ENCODE measurements at places on chromosomes 1 and 21. TPM values are rescaled to one million over a fixed set of nuclear protein-coding genes. Genes with fewer than 3 reads are reported as not detected.

VCAM1 gene
- polyA plus RNA-seq = not detected

ZNF362 gene
- 25.5 TPM for polyA plus RNA-seq

DNA sequence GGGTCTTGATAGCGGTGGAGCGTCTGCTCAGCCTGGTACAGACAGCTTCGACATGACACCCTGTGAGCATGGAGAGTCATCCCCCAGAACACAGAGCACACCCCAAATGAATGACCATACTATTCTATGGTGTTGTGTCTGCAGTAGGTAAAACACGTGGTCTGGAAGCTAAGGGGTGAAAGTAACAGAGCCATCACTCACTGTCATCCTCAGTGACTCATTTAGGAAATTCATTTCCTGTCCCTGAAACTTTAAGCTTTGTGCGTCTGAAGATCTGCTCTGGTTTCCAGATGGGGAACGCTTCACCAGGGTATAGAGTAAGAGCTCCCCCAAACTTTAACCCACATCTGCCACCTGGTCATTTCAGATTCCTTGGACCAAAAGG, 94.8 kb upstream of the DISP3 start:
- H3K36me3 ChIP-seq = no peaks in the 10 kb centered on the region
- H3K4me3 ChIP-seq = no peak overlapping the region
- H3K4me1 ChIP-seq = no peaks in the 10 kb centered on the region

- H3K4me1 ChIP-seq = no peaks in the 10 kb centered on the region
- no peak overlapping the region for H3K27ac ChIP-seq
- no peak for DNase-seq
- no peak overlapping the region for H3K4me3 ChIP-seq
Measured at GRCh38 chr1:116113615-116114014, 2.4 kb downstream of the MAB21L3 start.

DNA sequence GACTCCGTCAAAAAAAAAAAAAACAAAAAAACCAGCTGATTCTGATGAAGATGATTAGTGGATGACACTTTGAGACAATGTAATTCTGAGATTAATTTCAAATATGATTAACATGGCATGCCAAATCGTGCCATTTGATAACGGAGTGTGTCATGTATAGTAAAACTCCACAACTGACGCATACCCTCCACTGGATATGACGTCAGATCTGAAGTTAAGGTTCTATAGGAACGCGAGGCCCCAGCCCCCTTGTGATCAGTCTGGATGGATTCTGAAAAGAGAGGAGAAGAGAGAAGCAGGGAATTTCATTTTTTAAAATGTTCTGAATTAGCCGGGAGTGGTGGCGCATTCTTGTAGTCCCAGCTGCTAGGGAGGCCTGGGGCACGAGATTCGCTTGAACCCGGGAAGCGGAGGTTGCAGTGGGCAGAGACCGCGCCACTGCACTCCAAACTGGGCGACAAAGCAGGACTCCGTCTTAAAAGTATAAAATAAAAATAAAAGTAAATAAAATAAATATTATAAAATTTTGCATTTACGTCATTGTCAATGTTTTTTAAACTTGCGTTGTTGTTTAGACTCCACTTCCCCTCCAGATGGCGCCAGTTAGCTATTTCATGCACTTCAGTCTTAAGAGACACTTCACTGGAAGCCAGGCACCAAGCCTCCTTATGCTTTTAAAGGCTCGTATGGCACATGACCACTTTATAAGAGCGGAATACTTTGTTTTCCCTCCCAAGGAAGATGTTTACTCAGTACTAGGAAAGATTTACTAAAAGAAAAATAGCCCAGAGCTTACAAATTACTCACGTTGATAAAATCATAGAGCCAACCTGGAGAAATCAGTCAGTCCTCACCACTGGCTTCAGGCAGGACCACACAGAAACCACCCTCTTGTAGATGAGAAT, 65.5 kb downstream of the UBE2U start:
- peaks cover 7% of the 10 kb centered on the region for H3K36me3 ChIP-seq
- no peak overlapping the region for H3K4me3 ChIP-seq
- H3K4me1 ChIP-seq = no peaks in the 10 kb centered on the region
- DNase-seq = peak; percentile 41

- peaks cover 12% of the 10 kb centered on the region for H3K4me1 ChIP-seq
- DNase-seq = no peak
- H3K4me3 ChIP-seq = no peak overlapping the region
- H3K36me3 ChIP-seq = peaks cover 30% of the 10 kb centered on the region
- H3K27ac ChIP-seq = peak overlapping the region; percentile 78
Measured at GRCh38 chr1:93111561-93111960, 32.5 kb downstream of the MTF2 start.
